ENCODE measurements at places on chromosomes 5 and 9. TPM values are rescaled to one million over a fixed set of nuclear protein-coding genes. Genes with fewer than 3 reads are reported as not detected.

DNA sequence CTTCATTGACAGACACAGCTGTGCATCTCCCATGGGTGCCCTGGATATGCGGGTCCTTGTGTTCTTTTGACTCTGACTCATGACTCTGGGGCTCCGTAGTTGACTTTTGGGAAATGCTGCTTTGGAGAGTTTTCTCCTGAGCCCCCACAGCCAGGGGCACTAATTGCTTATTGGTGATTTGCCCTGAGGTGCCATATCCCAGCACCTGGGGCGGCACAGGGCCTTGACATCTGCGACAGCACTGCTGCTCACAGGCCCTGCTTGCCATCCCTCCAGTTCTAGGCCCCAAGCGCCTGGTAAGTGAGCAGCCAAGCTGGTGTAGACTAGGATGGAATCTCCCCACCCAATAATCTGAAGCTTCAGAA, 75.1 kb downstream of the AMBP start:
- H3K27ac ChIP-seq = no peak overlapping the region
- H3K36me3 ChIP-seq = peaks cover 29% of the 10 kb centered on the region
- H3K4me1 ChIP-seq = no peaks in the 10 kb centered on the region

DNA sequence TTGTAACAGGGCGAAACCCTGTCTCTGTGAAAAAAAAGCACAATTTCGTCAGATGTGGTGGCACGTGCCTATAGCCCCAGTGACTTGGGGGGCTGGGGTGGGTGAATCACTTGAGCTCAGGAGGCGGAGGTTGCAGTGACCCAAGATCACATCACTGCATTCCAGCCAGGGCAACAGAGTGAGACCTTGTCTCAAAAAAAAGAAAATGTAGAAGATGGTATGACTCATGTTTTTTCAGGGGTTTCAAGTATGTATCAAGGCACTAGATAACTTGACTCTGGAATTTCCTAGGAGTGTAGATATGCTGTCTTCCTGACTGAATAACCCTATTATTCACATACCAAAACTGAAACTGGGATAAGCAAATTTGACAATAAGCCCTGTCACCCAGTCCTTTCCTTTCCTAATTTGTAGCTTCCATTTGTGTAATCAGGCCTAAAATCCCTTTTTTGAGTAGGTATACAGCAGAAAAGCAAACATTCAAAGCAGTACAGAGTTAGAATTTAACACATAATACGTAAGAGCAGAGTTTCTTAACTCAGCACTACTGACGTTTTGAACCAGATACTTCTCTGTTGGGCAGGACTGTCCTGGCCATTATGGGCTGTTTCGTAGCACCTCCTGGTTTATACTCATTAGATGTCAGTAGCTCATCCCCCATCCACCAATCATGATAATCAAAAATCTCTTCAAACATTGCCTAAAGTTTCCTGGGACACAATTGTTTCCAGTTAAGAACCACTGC, 17.3 kb upstream of the ANKRD18B start:
- H3K36me3 ChIP-seq = no peaks in the 10 kb centered on the region
- no peaks in the 10 kb centered on the region for H3K27me3 ChIP-seq
- no peak for DNase-seq

Gene ANKRD20A1
- total RNA-seq = 0.24 TPM

Gene TRIM36
- total RNA-seq = 14.6 TPM

Gene PROB1
- 3.4 TPM for total RNA-seq

DNA sequence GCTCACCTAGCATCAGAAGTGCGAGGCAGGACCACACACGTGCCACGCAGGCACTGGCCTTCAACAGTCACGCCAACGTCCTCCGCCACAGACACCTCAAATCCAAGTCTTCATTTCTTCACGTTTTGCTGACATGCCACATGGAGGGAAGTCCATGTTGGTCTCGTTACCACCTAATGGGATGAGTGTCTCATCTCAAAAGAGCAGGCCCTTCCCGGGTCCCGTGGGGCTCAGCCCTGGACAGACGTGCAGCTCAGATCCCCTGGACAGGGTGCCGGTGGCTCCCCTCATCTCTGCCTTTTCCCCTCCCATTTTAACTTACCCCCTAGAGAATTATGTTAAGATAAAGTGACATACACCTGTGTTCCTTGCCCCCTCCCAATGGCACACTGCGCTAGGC, 76.8 kb downstream of the MRPL36 start:
- no peaks in the 10 kb centered on the region for H3K4me1 ChIP-seq
- DNase-seq = peak; percentile 10
- no peak overlapping the region for H3K4me3 ChIP-seq
- H3K27ac ChIP-seq = no peak overlapping the region
- H3K27me3 ChIP-seq = no peaks in the 10 kb centered on the region

Gene ADAMTS16
- 4.6 TPM for total RNA-seq

DNA sequence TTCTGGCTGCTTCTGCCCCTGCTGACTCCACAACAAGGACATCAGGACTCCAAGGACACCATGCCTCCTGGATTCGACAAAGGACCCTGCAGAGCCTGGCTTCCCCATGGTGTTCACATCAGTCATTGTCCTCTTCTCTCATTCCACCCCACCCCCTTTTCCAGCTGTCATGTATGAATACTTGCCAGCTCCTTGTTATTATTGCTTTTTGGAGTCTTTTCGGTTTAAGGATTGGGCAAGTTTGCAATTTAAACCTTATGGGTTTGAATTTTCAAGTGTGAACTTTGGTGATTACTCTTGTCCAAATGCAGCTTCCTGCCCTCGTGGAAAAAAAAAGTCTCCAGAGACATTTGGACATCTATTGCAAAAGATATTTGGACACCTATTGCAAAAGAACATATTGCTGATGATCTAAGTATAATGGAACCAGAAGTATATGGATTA, 14.2 kb upstream of the LVRN start:
- H3K27me3 ChIP-seq = no peaks in the 10 kb centered on the region
- H3K4me3 ChIP-seq = no peak overlapping the region
- no peaks in the 10 kb centered on the region for H3K4me1 ChIP-seq
- no peaks in the 10 kb centered on the region for H3K36me3 ChIP-seq
- DNase-seq = no peak
- no peak overlapping the region for H3K27ac ChIP-seq

DNA sequence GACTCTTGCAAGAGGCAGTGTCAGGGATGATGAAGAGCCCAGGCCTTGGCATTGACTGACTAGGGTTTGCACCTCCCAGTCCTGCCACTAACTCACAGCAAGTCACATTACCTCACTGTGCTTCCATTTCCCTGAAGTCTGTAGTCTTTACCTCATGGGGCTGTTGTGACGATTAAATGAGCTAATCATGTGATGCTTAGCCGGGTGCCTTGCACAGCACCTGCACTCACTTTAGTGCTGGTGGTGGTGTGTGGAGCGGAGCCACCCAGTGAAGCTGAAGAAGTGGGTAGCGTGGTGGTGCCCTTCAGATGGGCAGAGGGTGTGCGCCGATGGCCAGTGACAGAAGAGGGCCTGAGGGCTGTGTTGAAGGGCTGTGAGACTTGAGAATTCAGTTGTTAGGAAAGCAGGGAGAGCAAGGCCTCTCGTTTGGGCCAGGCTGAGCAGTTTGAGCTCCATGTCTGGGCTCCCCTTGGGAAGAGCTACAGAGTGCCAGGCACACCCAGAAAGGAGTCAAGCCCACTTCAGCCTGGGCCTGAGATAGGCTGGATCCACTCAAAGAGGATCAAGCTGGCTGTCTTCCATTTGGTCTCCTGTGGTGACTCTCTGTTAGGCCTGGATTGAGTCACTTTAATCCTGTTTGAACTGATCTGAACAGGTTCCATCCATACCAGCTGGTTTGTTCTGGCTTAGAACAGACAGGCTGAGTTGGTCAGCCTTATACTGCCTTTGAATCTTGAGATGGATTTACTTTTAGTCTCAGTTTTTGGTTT, 42.5 kb downstream of the RALGPS1 start:
- no peaks in the 10 kb centered on the region for H3K27me3 ChIP-seq
- no peak for DNase-seq
- no peaks in the 10 kb centered on the region for H3K4me1 ChIP-seq
- H3K27ac ChIP-seq = no peak overlapping the region
- H3K4me3 ChIP-seq = no peak overlapping the region
- H3K36me3 ChIP-seq = no peaks in the 10 kb centered on the region

- peaks cover 30% of the 10 kb centered on the region for H3K36me3 ChIP-seq
- peak; percentile 56 for DNase-seq
- no peak overlapping the region for H3K4me3 ChIP-seq
- H3K27me3 ChIP-seq = no peaks in the 10 kb centered on the region
- H3K27ac ChIP-seq = no peak overlapping the region
Measured at GRCh38 chr5:135615581-135616260, 36.9 kb upstream of the CXCL14 start.

DNA sequence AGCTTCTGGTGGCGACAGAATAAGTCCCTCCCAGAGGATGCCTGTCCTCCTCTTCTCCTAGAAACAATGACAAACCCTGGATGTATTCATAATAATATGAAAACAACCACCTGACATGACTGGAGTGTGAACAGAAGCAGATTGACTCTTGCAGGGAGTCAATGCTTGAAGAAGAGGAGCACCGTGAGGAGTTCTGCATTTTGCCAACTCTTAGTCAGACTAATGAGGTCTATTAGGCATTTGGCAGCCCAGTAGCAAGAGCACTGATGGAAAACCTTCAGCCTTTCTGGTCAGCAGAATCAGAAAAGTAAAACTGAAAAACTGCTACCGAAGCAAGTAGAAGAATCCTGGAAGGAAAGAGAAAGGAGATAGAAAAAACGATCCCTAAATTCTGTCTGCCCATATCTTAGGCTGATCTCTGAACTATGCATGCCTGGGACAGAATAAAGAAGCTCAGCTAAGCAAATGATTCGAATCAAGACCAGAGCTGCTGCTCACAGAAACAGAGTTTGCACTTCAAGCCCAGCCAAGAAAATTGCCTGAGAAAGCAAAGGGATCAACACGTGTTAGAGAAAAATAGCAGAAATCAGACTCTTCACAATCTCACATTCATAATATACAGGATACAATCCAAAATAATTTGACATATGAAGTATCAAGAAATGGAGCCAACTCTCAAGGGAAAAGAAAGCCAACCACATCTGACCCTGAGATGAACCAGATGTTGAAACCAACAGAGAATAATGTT, 69.5 kb upstream of the OSMR start:
- no peak overlapping the region for H3K4me3 ChIP-seq
- H3K27me3 ChIP-seq = no peaks in the 10 kb centered on the region
- H3K4me1 ChIP-seq = peaks cover 2% of the 10 kb centered on the region
- H3K36me3 ChIP-seq = no peaks in the 10 kb centered on the region
- no peak for DNase-seq
- H3K27ac ChIP-seq = no peak overlapping the region

Gene PPP2R2B
- 15.2 TPM for total RNA-seq

Gene CD74
- total RNA-seq = 19.9 TPM

GRCh38 chr5:54315736-54316528, 5.6 kb upstream of the ARL15 start:
- no peaks in the 10 kb centered on the region for H3K36me3 ChIP-seq
- no peak overlapping the region for H3K27ac ChIP-seq
- no peak overlapping the region for H3K4me3 ChIP-seq
- DNase-seq = no peak
- no peaks in the 10 kb centered on the region for H3K27me3 ChIP-seq

Gene SLC4A9
- total RNA-seq = not detected

Gene QRFP
- total RNA-seq = not detected

GRCh38 chr5:28574606-28575005, 1536.2 kb upstream of the CDH9 start:
- H3K27ac ChIP-seq = no peak overlapping the region
- no peaks in the 10 kb centered on the region for H3K36me3 ChIP-seq
- DNase-seq = no peak
- H3K4me1 ChIP-seq = no peaks in the 10 kb centered on the region
- H3K27me3 ChIP-seq = no peaks in the 10 kb centered on the region

GRCh38 chr5:160175438-160176218, 53.7 kb upstream of the FABP6 start:
- H3K27me3 ChIP-seq = no peaks in the 10 kb centered on the region
- DNase-seq = no peak
- no peak overlapping the region for H3K27ac ChIP-seq
- H3K36me3 ChIP-seq = no peaks in the 10 kb centered on the region
- H3K4me3 ChIP-seq = no peak overlapping the region
- H3K4me1 ChIP-seq = peaks cover 9% of the 10 kb centered on the region

GRCh38 chr9:112726428-112726827, 8.5 kb upstream of the INIP start:
- DNase-seq = no peak
- H3K4me1 ChIP-seq = no peaks in the 10 kb centered on the region
- H3K27ac ChIP-seq = no peak overlapping the region
- no peaks in the 10 kb centered on the region for H3K36me3 ChIP-seq
- no peaks in the 10 kb centered on the region for H3K27me3 ChIP-seq
- no peak overlapping the region for H3K4me3 ChIP-seq

- no peak overlapping the region for H3K4me3 ChIP-seq
- H3K36me3 ChIP-seq = no peaks in the 10 kb centered on the region
- DNase-seq = no peak
- no peaks in the 10 kb centered on the region for H3K27me3 ChIP-seq
- H3K27ac ChIP-seq = no peak overlapping the region
Measured at GRCh38 chr9:86868616-86869015, 78.7 kb downstream of the GAS1 start.

DNA sequence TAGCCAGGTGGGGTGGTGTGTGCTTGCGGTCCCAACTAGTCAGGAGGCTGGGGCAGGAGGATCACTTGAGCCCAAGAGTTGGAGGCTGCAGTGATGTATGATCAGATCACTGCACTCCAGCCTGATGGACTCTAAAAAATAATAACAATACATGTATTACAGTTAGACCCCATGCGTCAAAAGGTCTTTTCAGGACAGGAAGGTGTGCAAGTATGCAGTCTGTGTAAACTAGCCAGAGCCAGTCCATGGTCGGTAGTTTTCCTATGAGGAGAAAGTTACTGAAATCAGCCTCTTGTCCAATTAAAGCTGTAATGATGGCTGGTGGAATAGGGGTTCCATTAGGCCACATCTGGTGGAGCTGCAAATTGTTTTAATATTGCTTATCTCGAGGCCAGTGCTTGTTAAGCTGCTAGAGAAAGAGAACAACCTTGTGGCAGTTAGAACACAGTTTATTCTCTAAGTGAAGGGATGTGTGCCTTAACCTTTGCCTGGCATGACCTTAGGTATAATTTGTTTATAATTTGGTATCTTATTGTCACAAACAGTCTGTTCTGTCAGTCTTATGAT, 1.5 kb upstream of the STOM start:
- no peak overlapping the region for H3K27ac ChIP-seq
- H3K4me1 ChIP-seq = no peaks in the 10 kb centered on the region
- H3K27me3 ChIP-seq = no peaks in the 10 kb centered on the region
- H3K4me3 ChIP-seq = no peak overlapping the region
- DNase-seq = no peak

Gene PCDHA9
- 0.46 TPM for total RNA-seq

DNA sequence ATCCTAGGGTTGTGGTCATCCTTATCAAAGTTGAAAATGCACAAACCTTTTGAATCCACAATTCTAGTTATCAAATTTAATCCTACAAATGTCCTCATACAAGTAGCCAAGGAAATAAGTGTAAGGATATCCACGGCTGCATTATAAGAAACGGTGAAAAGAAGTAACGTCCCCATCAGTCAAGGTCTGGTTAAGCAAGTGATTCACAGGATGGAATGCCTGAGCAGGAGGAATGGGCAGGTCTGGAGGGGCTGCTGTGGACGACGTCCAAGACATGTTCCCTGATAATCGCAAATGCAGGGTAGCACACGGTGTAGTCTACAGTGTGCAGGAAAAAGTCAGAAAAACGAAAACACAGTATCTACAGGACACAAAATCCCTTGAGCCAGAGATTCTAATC, 118.6 kb downstream of the ADAMTS2 start:
- peaks cover 25% of the 10 kb centered on the region for H3K36me3 ChIP-seq
- H3K4me3 ChIP-seq = no peak overlapping the region
- no peak overlapping the region for H3K27ac ChIP-seq
- DNase-seq = peak; percentile 4

- H3K27ac ChIP-seq = no peak overlapping the region
- no peak overlapping the region for H3K4me3 ChIP-seq
Measured at GRCh38 chr5:78515670-78516069, 132.9 kb downstream of the LHFPL2 start.

- DNase-seq = peak; percentile 82
- H3K4me3 ChIP-seq = peak overlapping the region; percentile 96
- H3K4me1 ChIP-seq = peaks cover 9% of the 10 kb centered on the region
- H3K27ac ChIP-seq = no peak overlapping the region
- peaks cover 4% of the 10 kb centered on the region for H3K36me3 ChIP-seq
Measured at GRCh38 chr5:72108202-72109061, 1.2 kb downstream of the MAP1B start.

Measured in H9 (cell line).